ENCODE measurements at places on chromosomes 2 and 18.
A peak's percentile ranks its signal among the peaks of the same experiment; 100 is the strongest.

- peak; percentile 13 for DNase-seq
Measured at GRCh38 chr2:133986081-133986837, 267.6 kb upstream of the MGAT5 start.

DNA sequence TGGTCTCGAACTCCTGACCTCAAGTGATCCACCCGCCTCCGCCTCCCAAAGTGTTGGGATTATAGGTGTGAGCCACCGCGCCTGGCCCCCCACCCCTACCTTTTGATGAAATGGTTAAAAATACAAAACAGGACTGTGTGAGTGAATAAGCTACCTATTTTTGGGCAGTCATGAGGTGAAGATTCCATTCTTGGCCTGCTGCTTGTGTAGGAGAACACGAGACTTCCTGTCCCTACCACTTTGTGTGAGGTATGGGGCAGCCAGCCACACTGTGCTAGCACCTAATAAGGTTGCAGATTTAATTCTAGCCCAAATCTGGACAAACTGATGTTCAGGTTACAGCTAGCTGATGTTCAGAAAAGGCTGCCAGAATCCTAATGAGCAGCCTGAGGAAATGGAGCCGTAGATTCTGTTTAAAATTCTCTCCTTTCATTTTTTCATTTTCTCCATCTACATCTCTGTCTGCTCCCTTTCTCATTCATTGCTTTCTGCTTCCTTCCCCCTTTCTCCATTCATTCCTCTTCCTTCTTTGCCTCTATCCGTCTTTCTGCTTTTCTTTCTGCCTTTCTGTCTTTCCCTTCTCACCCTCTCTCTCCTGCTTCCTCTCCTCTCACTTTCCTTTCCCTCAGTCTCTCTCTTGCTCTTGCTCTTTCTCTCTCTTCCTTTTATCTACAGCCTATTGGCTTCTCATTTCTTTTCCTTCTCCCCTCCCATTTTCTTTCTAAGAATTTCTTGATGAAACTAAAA lies 4.6 kb upstream of the LTBP1 start:
- DNase-seq, result no peak

DNA sequence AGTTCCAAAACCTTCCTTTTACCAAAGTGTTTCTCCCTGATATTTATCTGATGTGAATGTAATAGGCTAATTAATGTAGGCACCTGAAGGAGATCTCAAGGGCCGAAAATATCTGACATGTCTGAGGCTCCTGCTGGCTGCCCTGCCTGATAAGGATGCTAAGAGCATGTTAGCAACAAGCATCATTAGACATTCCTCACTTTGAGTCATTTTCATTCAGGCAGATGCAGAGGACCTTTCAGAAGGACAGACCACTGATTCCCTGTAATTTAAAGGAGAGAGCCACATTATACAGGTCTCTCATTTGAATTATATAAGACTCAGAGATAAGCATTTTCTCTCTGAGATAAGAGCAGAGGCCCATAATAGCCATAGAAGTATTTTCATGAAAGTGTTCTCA lies 222.4 kb upstream of the NCKAP5 start:
- peak; percentile 66 for DNase-seq

GRCh38 chr18:55246278-55246677 lies 287.0 kb upstream of the CCDC68 start:
- DNase-seq, result no peak

- no peak for DNase-seq
Measured at GRCh38 chr2:77325395-77325794, 196.8 kb downstream of the LRRTM4 start.
